ENCODE measurements at places on chromosomes 12 and 14.

- DNase-seq, result no peak
Observed at GRCh38 chr12:55074806-55075205, 51.4 kb upstream of the OR9K2 start.

DNA sequence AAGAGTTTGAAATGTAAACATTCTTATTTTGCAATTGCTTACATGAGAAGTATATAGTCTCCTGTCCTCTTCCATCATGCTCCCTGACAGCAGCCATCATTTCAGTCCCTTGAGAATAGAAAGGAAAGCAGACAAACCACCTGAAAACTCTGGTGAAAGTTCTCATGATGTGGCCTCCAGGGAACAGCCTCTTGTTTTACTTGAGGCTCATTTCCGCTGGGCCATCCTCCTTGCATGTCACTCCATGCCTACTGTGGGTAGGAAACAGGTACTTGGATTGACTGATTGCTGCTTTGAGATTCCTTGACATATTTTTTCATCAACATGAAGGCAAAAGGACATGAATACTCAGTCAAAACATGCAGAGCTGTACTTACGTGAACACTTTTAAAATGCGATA is 6.0 kb downstream of the SYT1 start:
- no peak for DNase-seq

DNA sequence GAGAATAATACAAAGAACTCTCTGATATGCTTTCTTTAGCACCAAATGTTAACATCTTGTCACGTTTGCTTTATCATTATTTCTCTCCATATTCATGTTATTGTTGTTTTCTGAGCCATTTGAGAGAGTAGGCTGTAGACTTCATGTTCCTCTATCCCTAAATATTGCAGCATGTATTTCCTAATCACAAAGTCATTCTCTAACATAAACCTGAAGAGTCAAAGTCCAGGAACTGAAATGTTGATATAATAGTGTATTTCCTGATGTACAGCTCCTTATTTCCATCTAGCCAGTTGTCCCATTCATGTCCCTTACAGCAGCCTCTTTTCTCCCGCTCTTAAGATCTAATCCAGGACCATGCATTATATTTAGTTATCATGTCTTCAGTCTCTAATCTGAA is 72.8 kb downstream of the SPATS2 start:
- DNase-seq, result no peak

GRCh38 chr12:14514154-14514842 is 53.4 kb downstream of the PLBD1 start:
- DNase-seq, result no peak

Measured in activated CD4-positive, alpha-beta T cell treated with anti-CD3 and anti-CD28 coated beads, Interleukin-2, amount 50 U/mL, for 16 hours (primary cell).